ENCODE measurements at places on chromosomes 2 and 18.

GRCh38 chr2:121925466-121925865, 170.0 kb downstream of the TSN start:
- no peak for DNase-seq

GRCh38 chr2:174919947-174920595, 85.1 kb downstream of the CHN1 start:
- no peak for DNase-seq

DNA sequence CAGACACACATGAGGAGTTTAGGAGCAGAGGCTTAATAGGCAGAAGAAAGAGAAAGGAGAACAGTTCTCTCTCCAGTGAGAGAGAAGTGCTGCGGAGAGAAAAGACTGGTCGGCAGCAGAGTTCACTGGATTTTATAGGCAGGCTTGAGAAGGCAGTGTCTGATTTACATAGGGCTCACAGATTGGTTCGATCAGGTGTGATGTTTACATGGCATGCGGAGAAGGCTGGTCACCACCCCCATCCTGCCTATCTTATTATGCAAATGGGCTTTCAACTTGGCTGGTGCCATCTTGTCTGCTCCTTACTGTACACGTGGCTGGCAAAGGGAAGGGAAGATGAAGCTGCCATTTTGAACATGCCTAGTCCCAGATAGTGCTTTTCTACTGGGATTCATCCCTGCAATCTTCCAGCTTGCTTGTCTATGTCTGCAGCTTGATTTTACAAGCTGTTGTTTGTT, 113.4 kb downstream of the AP1S3 start:
- no peak for DNase-seq

GRCh38 chr2:179981085-179981484, 26.0 kb downstream of the CWC22 start:
- no peak for DNase-seq

DNA sequence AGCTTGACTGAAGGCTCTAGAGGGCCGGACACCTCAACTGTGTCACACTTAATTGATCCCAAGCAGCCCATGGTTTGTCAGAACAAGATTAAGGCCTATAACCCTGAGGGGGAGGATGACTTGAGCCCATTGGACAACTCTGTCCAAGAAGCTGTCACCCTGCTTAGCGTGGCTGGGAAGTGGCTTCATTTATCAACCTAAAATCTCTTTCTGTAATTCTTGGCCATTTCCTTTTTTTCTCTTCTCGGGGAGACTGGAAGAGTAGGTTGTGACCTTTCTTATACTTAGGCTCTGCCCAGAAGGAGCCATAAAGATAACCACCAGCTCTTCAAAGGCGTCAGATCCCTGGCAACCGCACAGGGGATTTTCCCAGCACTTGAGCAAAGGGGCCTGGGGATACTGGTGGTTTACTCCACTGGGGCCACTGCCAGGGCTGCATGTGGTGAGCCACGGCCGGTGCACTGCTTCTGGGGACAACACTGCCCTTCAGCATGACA, 265.5 kb downstream of the CYRIA start:
- DNase-seq, result no peak

- DNase-seq, result no peak
Measured at GRCh38 chr2:176525086-176525485, 255.8 kb downstream of the MTX2 start.

GRCh38 chr2:30180226-30180625, 33.4 kb downstream of the YPEL5 start:
- no peak for DNase-seq

DNA sequence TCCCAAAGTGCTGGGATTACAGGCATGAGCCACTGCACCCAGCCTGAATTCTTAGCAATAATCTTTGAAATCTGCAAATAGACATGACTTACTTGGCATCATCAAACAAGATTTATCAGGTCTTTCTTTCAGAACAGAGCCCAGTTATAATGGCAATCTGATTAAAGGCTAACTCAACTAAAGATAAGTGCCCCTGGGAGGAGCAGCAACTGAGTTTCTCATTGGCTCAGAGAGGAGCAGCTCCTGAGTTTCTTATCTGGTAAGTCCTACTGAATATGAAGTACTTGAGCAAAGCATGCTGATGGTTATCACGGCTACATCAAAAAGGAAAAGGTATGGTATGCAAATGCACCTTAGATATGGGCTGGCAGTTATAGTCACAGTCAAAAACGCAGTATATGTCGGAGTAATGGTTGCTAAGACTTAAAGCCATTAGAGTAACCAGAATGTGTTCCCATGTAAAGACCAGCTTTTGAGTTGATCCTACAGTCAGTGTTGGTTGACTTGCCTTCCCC, 15.0 kb upstream of the AP1S3 start:
- no peak for DNase-seq

DNA sequence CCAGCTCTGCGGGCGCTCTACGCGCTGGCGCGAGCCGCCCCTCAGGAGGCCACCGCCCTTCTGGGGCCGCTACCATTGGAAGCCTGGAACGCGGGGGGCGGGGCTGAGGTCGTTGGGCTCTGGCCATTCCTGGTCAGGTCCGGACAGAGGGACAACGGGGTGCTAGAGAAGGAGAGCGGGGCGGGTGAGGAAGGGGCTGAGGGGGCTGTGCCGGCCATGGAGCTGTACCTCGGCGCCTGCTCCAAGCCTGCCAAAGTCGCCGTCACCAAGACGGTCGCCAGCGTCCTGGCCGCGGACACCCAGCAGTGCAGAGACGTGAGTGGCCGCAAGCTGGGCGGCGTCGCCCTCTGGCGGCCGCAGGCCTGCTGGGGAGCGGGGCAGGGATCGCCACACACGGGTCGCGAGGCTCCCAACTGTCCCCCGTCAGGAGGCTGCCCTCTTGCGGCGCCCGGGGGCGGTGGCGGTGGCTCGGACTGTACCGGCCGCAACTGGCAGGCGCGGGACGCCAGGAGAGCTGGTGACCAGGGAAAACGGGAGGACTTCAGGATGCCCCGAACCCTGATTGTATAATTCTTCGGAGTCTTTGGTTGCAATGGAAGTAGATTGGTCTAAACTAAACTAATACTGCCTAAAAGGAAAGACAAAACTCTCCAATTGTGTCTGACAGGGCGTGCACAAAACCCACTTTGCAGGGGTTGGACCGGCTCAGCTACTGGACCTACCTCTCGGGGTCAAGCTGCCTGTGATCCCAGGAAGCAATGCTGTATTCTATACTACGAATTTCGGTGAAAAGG, at the start of gene FSIP2:
Gene FSIP2 (plus strand): TSS at position 126 of the 794 bp plus-strand sequence. CDS start 91 bp downstream, at position 217.
- DNase-seq, result no peak

- no peak for DNase-seq
Measured at GRCh38 chr18:54616220-54616848, 25.3 kb downstream of the DYNAP start.

DNA sequence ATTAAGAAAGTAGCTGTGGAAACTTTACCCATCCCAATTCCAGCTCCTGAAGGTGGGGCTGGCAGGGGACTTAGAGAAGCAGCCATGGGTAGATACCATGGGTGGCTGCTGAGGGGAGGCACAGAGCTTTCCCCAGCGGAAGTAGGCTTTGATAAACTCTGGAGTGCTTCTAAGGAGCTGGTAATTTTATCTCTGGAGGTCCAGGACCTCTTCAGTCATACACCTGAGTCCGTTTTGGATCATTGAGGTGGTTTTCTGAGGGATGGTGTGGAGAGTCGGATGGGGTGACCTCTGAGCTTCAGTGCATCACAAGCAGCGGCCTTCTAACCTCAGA, 36.7 kb upstream of the BMP10 start:
- DNase-seq, result no peak

- DNase-seq, result no peak
Measured at GRCh38 chr2:189654641-189655040, 6.6 kb upstream of the ASNSD1 start.

DNA sequence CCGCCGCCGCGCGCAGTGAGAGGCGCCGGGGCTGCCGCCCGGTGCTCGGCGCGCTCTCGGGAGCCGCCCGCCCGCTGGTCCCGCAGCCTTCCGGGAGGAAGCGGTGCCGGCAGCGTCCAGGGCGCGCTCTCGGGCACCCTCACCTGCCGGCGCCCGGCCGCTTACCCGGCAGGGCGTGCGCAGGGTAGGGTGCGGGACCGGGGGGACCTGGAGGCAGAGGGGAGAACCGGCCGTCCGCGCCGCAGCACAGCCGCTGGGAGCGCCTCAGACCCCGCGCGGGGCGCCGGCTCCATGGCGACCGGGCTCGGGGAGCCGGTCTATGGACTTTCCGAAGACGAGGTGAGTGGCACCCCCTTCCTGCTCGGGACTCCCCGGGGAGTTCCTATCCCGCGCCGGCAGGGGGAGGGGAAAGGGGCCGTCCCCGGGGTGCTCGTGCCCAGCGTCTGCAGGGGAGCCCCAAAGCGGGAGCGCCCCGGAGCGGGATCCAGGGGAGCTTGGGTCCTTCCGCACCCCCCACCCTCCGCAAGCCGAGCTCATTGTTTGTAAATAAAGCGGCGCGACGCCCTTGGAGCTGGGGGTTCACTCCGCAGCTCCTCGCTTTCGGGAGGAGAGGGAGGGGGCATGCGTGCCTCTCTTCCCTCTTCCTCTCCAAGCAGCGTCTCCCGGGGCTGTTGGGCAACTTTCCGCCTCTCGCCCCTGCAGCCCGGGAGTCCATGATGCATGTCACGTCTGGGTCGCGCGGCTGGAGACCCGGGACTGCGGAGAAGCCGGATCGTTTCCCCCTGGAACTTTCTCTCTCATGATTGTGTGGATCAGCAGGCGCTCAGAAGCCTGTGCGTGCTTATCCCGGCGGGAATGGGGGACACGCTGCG, 580 bp downstream of the NEDD4L start:
- DNase-seq, result peak; percentile 42

- no peak for DNase-seq
Measured at GRCh38 chr2:65880436-65880835, 448.0 kb upstream of the SPRED2 start.

GRCh38 chr2:36492216-36492945, 105.6 kb downstream of the FEZ2 start:
- no peak for DNase-seq

DNA sequence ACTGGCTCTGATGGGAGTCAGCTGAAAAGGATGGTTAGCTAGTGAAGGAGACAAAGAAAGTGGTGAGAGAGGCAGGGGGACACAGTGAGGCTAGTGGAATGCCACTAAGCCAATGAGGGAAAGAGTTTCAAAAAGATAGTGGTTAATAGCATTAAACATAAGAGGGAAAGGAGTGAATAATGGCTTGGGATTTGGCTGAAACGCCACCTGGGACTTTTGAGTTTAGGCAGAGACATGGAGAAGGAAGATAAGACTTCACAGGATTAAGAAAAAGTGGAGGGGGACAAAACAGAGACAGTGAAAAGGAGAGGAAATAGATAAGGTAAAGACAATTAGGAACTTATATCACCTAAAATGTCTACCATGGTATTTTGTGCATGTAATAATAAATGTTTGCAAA, 6.9 kb downstream of the CD28 start:
- DNase-seq, result no peak

GRCh38 chr2:130328710-130329109, 14.0 kb upstream of the IMP4 start:
- no peak for DNase-seq

DNA sequence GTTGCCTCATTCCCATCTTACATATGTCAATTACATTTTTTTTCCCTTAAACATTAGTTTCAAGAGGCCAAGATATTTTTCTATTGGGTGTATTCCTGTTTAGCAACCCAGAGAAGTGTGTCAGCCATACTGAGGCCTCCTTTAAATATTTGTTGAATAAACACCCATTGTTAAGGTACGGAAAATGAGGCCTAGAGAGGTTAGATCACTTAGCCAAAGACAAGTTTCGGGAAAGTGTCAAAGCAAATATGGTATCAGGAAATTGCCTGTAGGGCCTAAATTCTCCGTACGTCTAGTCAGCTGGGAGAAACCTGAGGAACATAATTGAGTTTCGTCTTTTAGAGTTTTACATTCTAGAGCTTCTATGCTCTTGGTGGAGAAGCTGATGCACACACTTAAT, 1138.3 kb downstream of the DPP10 start:
- no peak for DNase-seq

DNA sequence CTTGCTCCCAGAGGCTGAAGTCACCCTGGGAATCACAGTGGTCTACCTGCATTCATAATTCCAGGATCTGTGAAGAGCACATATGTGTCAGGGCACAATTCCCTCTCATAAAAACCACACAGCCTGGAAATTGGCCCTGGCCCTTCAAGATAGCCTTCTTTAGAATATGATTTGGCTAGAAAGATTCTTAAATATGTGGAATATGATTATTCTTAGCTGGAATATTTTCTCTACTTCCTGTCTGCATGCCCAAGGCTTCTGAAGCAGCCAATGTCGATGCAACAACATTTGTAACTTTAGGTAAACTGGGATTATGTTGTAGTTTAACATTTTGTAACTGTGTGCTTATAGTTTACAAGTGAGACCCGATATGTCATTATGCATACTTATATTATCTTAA, 24.2 kb downstream of the ICOS start:
- no peak for DNase-seq

GRCh38 chr2:208570066-208570465, 163.5 kb downstream of the PTH2R start:
- DNase-seq, result no peak

- DNase-seq, result no peak
Measured at GRCh38 chr2:133591164-133591563, 22.9 kb upstream of the NCKAP5 start.

DNA sequence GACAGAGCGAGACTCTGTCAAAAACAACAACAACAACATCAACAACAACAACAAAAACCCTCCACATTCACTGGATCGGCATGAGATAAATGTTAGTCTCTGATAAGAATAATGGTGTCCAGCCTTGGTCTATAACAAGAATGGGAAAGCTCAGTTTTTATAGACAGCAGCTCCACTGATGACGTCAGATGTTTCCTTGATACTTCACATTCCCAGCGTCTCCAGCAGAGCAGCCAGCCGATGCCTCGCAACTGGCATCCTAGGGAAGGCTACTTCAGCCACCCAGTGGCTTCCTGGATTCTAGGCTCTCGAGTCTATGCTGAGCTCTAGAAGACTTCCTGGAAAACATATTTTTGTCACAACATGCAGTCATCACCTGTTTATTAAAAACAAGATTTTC, 271.4 kb upstream of the SMIM21 start:
- no peak for DNase-seq

DNA sequence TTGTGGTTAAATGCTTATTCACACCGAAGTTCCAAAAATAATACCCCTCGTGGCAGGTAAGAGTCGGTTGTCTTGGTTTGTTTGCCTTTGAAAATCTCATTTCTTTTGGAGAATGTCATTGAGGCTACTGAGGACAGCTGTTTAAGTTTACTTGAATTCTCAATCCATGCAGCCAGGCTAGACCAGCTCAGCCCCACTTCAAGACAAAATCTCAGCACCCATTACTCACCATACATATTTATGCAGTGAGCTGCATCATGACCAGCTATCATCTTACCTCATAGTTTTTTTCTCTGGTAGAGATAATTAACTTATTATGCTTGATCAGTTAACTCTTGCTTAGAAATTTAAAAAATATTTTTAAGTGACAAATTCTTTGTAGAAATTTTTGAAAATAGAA, 115.9 kb downstream of the HAUS1 start:
- DNase-seq, result no peak

- DNase-seq, result no peak
Measured at GRCh38 chr2:142030735-142031134, 100.1 kb downstream of the LRP1B start.

- DNase-seq, result no peak
Measured at GRCh38 chr2:165660361-165660760, 133.7 kb downstream of the GALNT3 start.

- DNase-seq, result no peak
Measured at GRCh38 chr2:118614841-118615271, 232.6 kb downstream of the EN1 start.
